ENCODE measurements at places on chromosomes 12 and 14.

- DNase-seq, result no peak
- no peak overlapping the region for H3K27ac ChIP-seq
- H3K4me3 ChIP-seq, result no peak overlapping the region
- peaks cover 21% of the 10 kb centered on the region for H3K4me1 ChIP-seq
Observed at GRCh38 chr12:49236423-49236822, 28.5 kb upstream of the TUBA1C start.

DNA sequence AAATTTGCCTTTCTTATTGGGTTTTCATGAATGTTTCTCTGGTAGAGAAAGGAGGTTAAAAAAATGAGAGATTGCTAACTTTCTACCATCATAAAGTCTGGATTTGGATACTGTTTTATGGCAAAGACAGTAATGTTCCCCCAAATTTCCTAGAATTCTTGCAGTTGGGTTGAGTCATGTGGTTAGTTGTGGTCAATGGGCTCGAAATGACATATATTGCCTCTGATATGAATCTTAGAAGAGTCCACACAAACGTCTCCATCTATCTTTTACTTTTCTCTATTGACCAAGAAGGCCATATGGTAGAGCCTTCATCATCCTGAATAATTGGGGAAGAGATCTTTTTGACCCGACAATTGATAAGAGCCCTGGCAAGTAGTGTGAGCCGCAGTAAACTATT, 119.5 kb upstream of the PMCH start:
- no peak overlapping the region for H3K27ac ChIP-seq
- no peak for DNase-seq
- H3K4me3 ChIP-seq, result no peak overlapping the region
- no peaks in the 10 kb centered on the region for H3K27me3 ChIP-seq

GRCh38 chr14:59336706-59337105, 128.5 kb downstream of the GPR135 start:
- no peak overlapping the region for H3K27ac ChIP-seq
- no peaks in the 10 kb centered on the region for H3K4me1 ChIP-seq
- H3K27me3 ChIP-seq, result no peaks in the 10 kb centered on the region

GRCh38 chr12:14239350-14239934, 126.0 kb upstream of the ATF7IP start:
- peaks cover 22% of the 10 kb centered on the region for H3K4me1 ChIP-seq
- H3K27me3 ChIP-seq, result no peaks in the 10 kb centered on the region
- H3K36me3 ChIP-seq, result peaks cover 8% of the 10 kb centered on the region
- H3K4me3 ChIP-seq, result peak overlapping the region; percentile 53
- H3K27ac ChIP-seq, result peak overlapping the region; percentile 67

- H3K27me3 ChIP-seq, result no peaks in the 10 kb centered on the region
- peaks cover 39% of the 10 kb centered on the region for H3K36me3 ChIP-seq
- DNase-seq, result no peak
- H3K27ac ChIP-seq, result no peak overlapping the region
- no peaks in the 10 kb centered on the region for H3K4me1 ChIP-seq
- no peak overlapping the region for H3K4me3 ChIP-seq
Observed at GRCh38 chr14:54837508-54838149, 65.0 kb downstream of the GCH1 start.

DNA sequence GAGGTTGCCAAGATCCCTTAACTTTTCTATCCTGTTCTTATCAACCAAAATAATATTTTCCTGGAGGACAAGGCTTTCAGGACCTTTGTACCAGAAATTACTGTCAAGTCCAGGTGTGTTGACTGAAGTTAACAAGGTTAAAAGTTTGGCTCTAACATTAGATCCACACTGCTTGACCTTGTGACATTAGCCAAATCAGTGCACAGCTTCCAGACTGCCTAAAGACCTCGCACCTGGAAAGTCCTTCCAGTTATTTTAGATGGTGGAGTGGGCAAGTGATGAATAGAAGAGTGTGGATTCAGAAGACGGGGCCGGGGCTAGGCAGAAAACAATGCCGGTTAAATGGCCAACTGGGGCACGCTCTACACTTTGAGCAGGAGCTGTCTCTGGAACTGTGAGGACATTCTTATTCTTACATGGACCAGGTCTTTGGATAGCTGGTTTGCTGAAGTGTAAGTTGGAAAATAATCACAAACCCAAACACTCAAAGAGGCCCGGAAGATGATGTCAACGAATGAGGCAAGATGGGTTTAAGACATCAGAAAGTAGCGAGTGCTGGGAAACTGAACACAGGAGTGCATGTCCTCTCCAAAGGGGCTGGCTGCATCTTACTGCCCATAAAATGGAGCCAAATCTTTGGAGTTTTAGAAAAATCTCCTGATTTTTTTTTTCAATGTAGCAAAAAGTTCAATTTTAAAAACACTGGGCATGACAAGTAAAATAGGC, 56.3 kb downstream of the NIN start:
- no peak for DNase-seq
- H3K27me3 ChIP-seq, result no peaks in the 10 kb centered on the region
- H3K4me1 ChIP-seq, result peaks cover 29% of the 10 kb centered on the region
- H3K36me3 ChIP-seq, result peaks cover 56% of the 10 kb centered on the region

GRCh38 chr12:89064780-89065179, 287.5 kb downstream of the DUSP6 start:
- no peaks in the 10 kb centered on the region for H3K36me3 ChIP-seq
- no peaks in the 10 kb centered on the region for H3K4me1 ChIP-seq
- H3K27ac ChIP-seq, result no peak overlapping the region
- DNase-seq, result no peak

GRCh38 chr12:86193931-86194330, 62.3 kb downstream of the MGAT4C start:
- H3K4me3 ChIP-seq, result no peak overlapping the region
- DNase-seq, result no peak
- no peaks in the 10 kb centered on the region for H3K4me1 ChIP-seq
- H3K27ac ChIP-seq, result no peak overlapping the region
- H3K36me3 ChIP-seq, result no peaks in the 10 kb centered on the region

- no peaks in the 10 kb centered on the region for H3K36me3 ChIP-seq
- no peaks in the 10 kb centered on the region for H3K27me3 ChIP-seq
- H3K4me3 ChIP-seq, result no peak overlapping the region
- DNase-seq, result peak; percentile 21
Observed at GRCh38 chr12:67991158-67991557, 1.9 kb downstream of the IFNG-AS1 start.

DNA sequence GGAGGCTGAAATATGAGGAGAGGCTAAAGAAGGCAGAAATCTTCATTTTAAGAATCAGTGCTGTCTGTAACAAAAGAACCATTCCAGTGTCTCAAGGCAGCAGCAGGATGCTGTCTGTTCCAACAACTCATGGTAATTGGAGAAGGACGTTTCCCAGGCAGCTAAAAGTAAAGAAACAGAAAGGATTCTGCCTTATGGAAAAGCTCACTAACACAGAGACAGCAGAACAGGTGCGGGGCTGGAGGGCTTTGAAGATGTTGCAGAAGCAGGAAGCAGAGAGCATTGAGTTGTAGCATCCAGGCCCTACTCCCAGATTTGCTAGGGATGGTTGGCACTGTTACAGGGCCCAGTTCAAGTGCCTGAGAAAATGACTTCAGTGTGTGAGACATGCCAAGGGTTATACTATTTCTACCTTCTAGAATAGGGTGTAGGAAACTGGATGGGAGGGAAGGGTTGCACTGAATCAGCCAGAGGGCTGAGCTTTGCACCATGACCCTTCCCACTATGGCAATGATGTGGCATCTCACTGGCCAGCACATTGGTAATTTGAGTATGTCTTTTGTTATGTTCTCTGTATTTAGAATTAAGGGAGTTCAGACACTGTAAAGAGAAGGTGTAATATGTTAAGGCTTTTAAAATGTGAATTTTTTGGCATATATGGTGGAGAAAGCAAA, 160.0 kb upstream of the FBXO33 start:
- no peaks in the 10 kb centered on the region for H3K4me1 ChIP-seq
- H3K36me3 ChIP-seq, result no peaks in the 10 kb centered on the region
- H3K4me3 ChIP-seq, result no peak overlapping the region
- H3K27me3 ChIP-seq, result no peaks in the 10 kb centered on the region

DNA sequence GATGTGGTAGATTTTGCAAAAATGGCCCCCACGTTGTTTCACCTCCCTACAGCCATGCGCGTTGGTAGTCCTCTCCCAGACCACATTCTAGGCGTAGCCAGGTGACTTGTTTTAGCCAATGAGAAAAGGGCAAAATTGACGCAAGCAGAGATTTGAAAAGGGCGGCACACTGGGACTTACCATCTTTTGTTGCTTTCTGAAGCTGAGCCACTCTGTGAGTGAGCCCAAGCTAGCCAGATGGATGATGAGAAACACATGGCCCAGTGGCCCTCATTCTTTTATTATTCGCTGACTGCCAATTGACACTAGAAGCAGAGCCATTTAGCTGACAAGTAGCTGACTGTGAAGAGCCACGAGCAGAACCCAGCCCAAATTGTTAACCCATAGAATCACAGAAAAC, 142.0 kb upstream of the GZMB start:
- H3K4me1 ChIP-seq, result no peaks in the 10 kb centered on the region
- H3K27ac ChIP-seq, result no peak overlapping the region
- no peak for DNase-seq
- no peak overlapping the region for H3K4me3 ChIP-seq

GRCh38 chr14:28902930-28903329, 136.3 kb downstream of the FOXG1 start:
- no peaks in the 10 kb centered on the region for H3K4me1 ChIP-seq
- H3K27me3 ChIP-seq, result no peaks in the 10 kb centered on the region
- H3K27ac ChIP-seq, result no peak overlapping the region

DNA sequence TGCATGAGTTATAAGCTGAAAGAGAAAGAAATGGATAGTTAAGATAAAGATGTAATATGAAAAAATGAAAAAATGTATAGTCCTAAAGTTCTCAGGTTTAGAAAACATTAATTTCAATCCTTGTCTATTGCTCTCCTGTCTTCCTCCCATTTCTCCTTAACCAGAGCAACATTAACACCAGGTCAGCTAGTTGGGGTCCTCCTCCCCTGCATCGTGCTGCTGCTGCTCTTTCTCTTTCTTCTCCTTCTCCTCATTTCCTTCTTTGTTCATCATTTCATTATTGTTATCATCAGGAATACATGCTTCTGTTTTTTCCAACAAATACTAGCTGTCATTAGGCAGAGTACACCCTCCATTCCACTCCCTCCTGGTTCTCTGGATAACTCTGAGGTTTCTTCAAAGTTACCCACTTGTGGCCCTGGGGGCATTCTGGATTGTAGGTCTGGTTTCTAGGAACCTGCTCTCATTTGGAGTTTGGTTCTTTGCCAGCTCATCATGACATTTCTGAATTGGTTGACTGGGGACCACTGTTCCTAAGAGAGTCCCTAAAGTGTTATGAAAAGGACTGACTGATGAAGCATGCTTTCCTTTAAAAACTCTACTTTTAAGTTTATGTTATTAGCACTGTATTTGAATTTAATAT, 17.0 kb downstream of the ACSS3 start:
- no peak overlapping the region for H3K27ac ChIP-seq
- H3K4me3 ChIP-seq, result no peak overlapping the region
- H3K36me3 ChIP-seq, result no peaks in the 10 kb centered on the region
- no peaks in the 10 kb centered on the region for H3K27me3 ChIP-seq

- H3K36me3 ChIP-seq, result no peaks in the 10 kb centered on the region
- no peak overlapping the region for H3K27ac ChIP-seq
Observed at GRCh38 chr14:93010522-93011140, 87.7 kb downstream of the CHGA start.

DNA sequence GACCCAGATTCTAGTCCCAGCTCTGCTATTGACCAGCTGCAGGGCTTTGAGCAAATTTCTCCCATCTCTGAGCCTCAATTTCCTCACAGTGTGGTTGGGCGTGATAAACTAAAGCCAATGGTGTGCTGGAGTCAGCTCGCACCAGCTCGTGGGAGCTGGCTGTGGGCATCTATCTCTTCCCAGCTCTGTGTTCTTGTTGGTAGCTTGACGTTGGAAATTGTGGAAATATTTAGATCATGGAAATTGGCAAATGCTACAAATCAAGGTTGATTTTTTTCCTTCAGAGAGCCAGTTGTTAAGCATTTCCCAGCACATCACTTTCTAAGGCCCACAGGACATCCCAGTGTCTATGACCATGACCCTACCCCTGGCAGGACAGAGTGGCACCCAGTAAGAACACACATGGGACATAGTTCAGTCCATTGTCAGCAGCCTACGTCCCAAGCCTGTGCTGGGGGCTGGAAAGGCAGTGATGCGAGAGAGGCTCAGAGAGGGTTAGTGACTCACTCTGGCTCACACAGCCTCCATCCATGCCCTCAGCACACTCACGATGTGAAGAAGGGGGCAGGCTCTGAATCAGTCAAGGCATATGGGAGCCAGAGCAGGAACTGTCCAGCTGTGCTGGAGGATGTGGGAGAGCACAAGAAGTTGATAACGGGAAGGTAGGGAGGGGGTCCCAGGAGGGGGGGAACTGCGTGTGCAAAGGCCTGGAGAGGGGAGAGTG, 77.6 kb downstream of the LGMN start:
- no peak overlapping the region for H3K4me3 ChIP-seq
- peaks cover 77% of the 10 kb centered on the region for H3K36me3 ChIP-seq
- peak overlapping the region; percentile 16 for H3K27ac ChIP-seq

- DNase-seq, result no peak
- H3K27ac ChIP-seq, result no peak overlapping the region
- no peak overlapping the region for H3K4me3 ChIP-seq
- H3K4me1 ChIP-seq, result peaks cover 6% of the 10 kb centered on the region
- H3K27me3 ChIP-seq, result peaks cover 23% of the 10 kb centered on the region
Observed at GRCh38 chr12:3295225-3295624, 195.8 kb upstream of the PRMT8 start.

- no peak overlapping the region for H3K4me3 ChIP-seq
- DNase-seq, result peak; percentile 76
- no peaks in the 10 kb centered on the region for H3K27me3 ChIP-seq
- peaks cover 20% of the 10 kb centered on the region for H3K36me3 ChIP-seq
- H3K4me1 ChIP-seq, result peaks cover 38% of the 10 kb centered on the region
- no peak overlapping the region for H3K27ac ChIP-seq
Observed at GRCh38 chr12:39620659-39621658, 1.4 kb upstream of the ABCD2 start.

Measured in activated naive CD4-positive, alpha-beta T cell treated with anti-CD3 and anti-CD28 coated beads, Interleukin-2, amount 10 ng/mL, durations not matched to agents 7 days and 5 days (primary cell).